ENCODE measurements at places on chromosomes 1 and 21.

DNA sequence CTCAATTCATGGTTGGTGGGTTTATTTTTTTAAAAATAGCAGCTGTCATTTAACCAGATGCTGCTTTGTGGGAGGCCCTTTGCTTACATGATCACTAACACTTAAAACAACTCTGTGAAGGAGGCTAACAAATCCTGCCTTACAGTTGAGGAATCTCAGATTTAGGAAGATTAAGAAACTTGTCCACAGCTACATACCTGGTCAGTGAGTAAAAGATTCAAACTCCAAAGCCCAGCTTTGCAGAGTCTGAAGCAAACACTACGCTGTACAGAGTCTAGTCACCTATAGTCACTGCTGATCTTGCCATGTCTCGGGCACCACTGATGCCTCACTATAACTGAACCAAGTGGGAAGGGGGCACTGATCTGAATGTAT, 535.4 kb downstream of the SMYD3 start:
- DNase-seq: no peak

DNA sequence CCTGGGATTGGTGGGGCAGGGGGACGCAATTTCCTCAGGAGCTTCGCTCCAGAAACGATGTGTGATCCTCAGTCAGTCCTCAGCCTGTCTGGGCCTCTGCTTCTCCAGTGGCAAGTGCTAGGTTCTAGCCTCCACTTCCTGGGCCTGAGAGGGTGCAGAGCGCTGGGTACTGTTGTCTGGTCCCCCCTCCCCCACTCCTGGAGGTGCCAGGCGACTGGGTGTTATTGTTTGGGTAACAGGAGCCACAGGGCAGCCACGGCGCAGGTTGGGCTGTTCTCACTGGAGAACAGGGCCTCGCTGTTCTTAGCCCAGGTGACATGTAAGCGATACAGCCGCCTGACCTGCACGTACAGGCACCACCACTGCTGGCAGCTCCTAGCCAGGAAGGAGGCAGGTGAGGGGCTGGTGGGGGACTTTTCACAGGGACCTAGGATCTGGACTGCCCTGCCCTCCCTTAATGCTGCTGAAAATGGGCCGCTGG, 2.1 kb downstream of the RPS6KA1 start:
- no peak for DNase-seq

- DNase-seq: no peak
These were observed at the start of gene LMOD1 for GRCh38 chr1:201946224-201946908. Gene LMOD1, minus strand, starts transcription at chr1:201946548. Its CDS starts 208 bp downstream, at chr1:201946340.

DNA sequence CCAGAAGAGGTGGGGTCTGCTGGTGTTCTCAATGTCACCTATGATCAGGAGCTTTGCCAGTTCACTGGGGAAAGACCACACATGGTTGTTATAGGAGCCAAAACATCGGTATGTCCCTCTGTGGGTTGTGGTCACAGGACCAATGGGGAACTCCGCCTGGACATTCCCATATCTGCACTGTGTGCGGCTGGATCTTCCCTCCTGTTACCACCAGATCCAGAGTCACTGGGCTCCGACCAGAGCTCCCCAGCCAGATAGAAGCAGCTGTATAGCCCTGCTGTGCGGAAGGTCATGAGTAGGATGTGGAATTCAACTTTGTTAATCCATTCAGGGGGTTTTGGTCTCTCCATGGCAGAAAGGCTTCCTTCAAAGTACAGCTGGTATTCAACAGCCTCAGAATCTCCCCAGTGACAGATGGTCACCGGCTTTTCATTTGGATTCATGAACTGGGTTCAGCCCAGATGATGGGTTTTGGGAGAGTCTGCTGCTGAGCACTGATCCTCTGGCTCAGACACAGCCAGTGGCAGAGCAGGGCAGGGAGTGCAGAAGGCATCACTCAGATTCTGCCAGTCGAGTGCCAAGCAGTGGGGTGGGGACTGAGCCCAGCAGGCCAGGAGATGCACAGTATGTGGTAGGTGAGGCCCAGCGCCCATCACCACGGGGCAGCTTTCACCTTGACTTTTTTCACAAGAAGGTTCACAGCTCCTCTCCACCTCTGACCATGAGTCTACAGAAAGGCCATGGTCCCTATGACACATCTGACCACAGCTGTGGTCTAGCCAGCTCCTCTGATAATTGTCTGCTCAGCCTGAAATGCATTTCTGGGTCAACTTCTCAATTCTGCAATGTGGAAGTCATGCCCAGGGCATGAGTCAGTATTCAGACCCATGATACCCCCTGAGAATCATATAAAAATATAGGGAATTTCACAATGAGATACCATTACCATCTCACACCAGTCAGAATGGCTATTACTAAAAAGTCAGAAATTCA, 2.9 kb upstream of the SHCBP1L start:
- no peak for DNase-seq

DNA sequence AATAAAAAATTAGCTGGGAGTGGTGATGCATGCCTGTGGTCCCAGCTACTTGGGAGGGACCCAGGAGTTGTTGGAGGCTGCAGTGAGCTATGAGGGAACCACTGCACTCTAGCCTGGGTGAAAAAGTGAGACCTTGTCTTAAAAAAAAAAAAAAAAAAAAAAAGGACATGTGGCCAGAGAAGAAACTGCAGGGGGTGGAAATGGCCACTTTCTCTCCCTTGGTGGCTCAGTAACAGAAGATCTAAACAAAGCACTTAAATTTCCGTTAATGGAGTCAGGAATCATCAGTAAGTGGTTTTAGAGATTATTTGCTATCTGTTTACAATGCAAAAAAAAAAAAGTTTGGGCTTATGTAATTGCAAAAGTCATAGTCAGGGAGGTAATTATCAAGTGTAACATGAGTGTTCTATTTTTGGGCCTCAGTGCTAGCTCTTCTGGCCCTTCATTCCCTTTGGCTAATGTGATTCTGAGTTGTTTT, 19.3 kb upstream of the OPRD1 start:
- DNase-seq: no peak

DNA sequence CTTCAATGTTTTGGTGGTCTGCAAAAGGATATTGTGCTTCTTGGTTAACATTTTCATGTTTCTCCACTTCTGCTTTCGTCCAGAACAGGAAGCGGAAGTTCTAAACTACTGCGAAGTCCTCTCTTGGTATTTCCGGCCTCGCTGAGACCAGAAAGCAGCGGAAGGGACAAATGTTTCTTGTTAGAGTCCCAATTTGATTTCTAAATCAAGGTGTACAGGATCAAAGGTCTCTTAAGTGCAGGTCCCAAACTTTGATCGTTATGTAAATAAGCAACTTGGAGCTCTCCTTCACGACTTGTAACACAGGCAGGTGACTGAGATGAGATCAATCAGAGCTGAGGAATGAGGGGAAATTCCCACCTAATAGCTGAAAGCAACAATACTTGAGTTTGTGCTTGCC, 40.1 kb upstream of the HMCN1 start:
- no peak for DNase-seq

DNA sequence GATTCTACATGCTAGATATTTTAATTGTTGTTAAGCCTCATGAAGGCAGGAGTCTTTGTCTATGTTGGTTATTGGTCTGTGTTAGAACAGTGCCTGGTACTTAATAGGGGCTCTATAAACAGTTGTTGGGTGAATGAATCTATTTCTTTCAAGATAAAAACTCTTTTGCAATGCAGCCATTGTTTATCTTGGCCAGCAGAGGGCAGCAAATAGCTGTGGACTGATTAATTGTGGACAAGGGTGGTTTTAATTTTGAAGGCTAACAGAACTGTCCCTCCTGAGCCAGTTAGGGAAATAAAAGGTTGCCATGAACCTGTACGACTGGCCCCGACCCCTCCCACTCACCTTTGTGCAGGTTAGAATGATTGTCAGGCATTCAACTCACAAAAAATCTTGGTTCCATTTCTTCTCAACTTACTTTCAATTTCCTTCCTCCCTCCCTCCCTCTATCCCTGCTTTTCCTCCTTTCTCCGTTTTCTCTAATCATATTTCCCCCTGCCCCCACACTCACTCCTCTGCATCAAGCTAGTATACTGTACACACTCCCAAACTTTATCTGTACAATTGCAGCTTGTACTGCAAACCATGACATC, 66.3 kb upstream of the DIRAS3 start:
- no peak for DNase-seq

DNA sequence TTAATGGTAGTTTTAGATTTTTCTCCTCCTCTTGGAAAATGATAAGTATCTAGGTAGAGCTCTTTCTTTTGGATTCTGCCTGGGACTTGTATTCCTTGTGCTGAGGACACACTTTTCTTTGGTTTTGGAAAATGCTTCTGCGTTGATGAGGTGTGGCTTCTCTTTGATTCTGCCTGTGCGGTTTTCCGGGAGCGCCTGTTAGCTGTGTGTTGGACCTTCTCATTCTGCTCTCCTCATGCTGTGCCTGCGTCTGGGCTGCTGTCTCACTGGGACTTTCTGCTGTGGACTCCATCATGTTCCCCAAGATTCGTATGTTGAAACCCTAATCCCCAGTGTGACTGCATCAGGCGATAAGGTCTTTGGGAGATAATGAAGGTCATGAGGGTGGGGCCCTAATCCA, 21.0 kb downstream of the C1orf174 start:
- DNase-seq: no peak

GRCh38 chr1:229753764-229754551, 127.9 kb downstream of the URB2 start:
- DNase-seq: no peak

DNA sequence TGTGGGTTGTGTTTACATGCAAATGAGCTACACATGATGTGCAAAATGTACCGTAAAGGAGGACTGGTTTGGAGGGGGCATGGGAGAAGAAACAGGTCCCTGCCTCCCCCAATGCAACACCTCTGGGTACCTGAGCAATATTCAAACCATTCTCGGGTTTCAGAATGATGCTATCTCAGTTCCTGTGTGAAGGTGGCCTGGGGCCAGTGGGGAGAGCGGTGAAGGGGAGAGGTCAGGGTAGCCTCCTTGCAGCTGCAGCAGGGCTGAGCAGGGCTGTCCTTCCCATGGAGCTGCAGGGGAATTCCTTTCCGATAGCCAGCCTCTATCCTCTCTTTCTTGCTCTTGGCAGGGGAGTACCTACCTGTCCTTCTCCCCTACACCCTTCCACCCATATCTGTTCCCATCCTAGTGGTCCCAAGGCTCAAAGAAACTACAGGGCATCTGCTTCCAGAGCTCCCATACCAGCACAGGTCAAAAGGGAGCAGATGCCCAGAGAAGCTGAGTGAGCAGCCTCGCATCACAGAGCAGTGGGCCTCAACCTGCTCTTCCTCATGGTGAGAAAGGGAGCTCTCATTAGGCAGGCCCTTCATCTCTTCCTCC, 11.9 kb downstream of the MEF2D start:
- DNase-seq: no peak

DNA sequence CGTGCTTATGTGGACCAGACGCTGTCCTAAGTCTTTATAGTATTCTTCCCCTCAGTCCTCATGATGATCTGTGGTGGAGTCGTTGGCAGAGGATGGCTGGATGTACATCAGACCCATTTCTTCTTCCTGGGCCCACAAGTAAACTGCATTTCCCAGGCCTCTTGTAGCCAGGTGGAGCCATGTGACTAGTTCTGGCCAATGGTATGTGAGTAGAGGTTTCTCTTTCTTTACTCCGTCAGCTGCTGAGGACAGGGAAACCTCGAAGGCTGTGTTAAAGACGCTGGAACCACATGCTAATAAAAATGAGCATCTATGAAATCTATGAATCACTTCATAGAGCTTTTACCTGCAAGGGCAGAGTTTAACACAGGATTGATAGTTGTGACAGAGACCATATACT, 18.7 kb upstream of the ZNF362 start:
- DNase-seq: no peak

DNA sequence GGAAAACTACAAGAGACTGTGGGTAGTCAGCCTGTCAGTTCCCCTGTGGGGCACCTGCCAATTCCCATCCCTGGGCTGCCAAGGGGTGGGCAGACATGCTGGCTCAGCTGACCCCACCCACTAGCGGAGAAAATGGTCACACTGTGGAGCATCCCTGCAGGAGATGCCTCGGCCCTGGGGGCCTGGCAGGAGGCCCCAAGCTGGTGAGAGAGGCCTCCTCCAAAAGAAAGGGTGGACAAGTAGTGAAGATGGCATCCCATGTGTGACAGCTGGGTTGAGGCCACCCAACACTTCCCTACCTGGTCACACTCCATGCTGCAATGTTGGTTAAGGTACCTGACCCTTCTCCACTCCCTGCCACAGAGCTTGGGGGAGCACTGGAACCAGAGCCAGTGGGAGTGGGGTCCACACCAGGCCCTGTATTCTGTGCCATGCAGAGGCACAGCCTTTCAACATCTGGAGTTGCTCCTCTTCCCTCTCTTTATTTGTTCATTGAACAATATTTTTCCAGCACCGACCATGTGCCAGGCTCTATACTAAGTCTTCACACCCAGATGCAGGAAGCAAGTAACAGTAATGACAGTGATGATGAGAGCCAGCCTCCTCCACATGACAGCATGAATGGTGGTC, 59.5 kb downstream of the KLHDC7A start:
- DNase-seq: no peak

DNA sequence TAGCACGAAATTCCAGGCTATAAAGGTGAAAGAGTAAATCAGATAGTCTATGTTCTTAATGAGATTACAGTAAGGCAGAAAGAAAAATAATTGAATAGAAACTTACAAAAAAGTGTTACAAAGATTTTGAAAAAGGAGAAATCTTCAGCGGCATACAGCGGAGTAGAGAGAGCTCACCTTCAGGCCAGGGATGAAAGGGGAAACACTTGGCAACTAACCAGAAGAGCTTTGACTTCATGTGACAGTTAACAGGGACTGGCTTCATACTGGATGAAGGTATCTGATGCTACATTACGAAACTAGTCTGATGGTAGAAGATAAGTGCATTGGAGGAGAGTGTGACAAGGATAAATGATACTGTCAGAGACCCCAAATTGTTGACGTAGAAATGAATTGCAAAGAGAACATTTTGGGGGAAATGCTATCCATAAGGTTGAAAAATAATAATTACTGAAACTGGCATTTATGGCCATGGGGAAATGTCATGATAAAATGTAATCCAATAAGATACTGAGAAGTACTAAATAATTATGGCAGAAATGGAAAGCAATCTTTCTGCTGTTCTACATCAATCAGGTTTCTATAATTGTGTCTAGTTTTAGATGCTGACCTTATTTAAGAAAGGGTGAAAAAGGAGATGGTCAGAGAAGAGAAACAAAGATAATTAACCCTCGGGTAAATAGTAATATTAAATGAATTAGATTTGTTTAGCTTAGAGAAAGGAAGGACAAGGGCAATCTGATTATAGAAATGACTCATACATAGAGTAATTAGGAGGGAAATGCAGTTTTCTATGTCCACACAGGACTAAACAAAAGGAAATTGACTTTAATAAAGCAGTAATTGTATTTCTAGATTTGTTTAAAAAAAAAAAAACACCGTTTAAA, 808.7 kb downstream of the NCAM2 start:
- no peak for DNase-seq

- DNase-seq: no peak
These were observed 109.5 kb upstream of the LMO4 start for GRCh38 chr1:87219141-87219540.

- DNase-seq: no peak
These were observed 467.8 kb downstream of the CAMTA1 start for GRCh38 chr1:7253118-7253480.

DNA sequence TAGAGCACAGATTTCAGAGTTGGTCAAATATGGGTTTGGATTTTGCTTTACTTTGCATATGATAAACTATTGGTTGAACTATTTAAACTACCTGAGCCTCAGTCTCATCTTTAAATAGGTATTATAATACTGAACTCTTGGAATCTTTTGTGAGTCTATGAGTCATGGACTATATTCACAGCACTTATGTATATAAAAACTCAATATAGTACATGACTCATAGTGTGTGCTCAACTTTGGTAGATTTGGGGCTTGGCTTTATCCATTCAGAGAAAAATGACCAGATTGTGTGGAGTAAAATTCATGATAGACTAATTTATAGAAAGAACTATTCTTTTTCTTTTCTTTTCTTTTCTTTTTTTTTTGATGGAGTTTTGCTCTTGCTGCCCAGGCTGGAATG, 28.7 kb downstream of the FCRL3 start:
- no peak for DNase-seq
